ENCODE measurements at places on chromosomes 6 and 20. TPM values are rescaled to one million over a fixed set of nuclear protein-coding genes. Genes with fewer than 3 reads are reported as not detected.
A peak's percentile ranks its signal among the peaks of the same experiment; 100 is the strongest.

The NUS1 gene
- total RNA-seq = 30.7 TPM

The BMP5 gene
- total RNA-seq = not detected

The C20orf144 gene
- total RNA-seq = not detected

The LKAAEAR1 gene
- not detected for total RNA-seq

The MACROD2 gene
- total RNA-seq = 2.8 TPM

The TMEM30A gene
- 111 TPM for total RNA-seq

The LST1 gene
- total RNA-seq = 139 TPM

The TREML2 gene
- 7.4 TPM for total RNA-seq

- DNase-seq = no peak
- no peaks in the 10 kb centered on the region for H3K36me3 ChIP-seq
- H3K27ac ChIP-seq = no peak overlapping the region
- H3K4me3 ChIP-seq = no peak overlapping the region
- H3K4me1 ChIP-seq = no peaks in the 10 kb centered on the region
Observed at GRCh38 chr6:81799323-81799722, 46.8 kb upstream of the TENT5A start.

- peaks cover 41% of the 10 kb centered on the region for H3K27me3 ChIP-seq
- H3K4me3 ChIP-seq = no peak overlapping the region
- H3K4me1 ChIP-seq = peaks cover 69% of the 10 kb centered on the region
- H3K27ac ChIP-seq = peak overlapping the region; percentile 27
Observed at GRCh38 chr6:5089481-5090438, 4.6 kb downstream of the PPP1R3G start.

GRCh38 chr6:36626636-36627035 is 32.5 kb downstream of the SRSF3 start:
- no peak overlapping the region for H3K4me3 ChIP-seq
- DNase-seq = peak; percentile 36
- no peak overlapping the region for H3K27ac ChIP-seq
- no peaks in the 10 kb centered on the region for H3K36me3 ChIP-seq
- peaks cover 72% of the 10 kb centered on the region for H3K4me1 ChIP-seq

DNA sequence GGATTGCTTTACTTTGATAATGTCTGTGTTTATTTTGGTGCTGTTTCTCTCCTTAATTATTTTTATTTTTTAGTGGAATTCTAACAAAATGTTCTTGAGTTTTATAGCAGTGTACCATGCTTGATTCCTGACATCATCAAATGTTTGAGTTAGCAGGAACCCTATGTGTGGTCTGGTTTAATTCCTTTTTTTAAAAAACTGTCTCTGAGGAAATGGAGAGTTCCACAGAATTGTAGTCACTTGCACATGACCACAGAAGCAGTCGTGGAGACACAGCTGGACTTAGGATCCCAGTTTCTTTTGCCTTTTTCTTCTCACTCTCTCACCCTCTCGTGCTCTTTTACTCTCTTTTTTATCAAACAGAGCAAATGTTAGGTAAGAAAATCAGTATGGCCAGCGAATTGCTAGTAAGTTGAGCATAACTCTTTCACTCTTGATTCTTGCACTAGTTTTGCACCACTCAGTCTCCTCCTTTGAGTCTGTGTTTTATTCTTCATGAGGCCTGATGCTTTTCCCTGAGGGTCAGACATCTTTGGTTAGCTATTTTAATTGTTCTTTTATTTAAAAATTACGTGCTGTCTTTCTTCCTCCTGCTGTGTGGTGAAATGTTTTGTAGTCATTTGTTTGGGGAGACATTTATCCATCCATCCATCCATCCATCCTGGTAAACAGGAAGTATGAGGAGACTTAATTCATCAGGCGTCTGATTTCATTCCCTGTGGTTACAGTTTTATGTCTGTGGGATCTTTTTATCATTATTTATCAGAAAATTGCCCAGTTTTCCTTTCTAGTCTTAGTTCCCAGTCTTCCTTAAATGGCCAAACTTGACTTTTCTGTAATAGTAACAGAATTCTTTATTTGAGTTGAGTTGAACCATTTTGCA is 83.0 kb downstream of the SCAF8 start:
- peaks cover 19% of the 10 kb centered on the region for H3K4me1 ChIP-seq
- DNase-seq = no peak
- no peaks in the 10 kb centered on the region for H3K36me3 ChIP-seq
- H3K27me3 ChIP-seq = no peaks in the 10 kb centered on the region

GRCh38 chr20:53693262-53693871 is 99.7 kb upstream of the ZNF217 start:
- H3K4me1 ChIP-seq = peaks cover 3% of the 10 kb centered on the region
- H3K36me3 ChIP-seq = no peaks in the 10 kb centered on the region
- DNase-seq = peak; percentile 12
- no peak overlapping the region for H3K27ac ChIP-seq

GRCh38 chr6:12152023-12152970 is 137.9 kb upstream of the EDN1 start:
- H3K27ac ChIP-seq = no peak overlapping the region
- no peak overlapping the region for H3K4me3 ChIP-seq
- DNase-seq = no peak
- H3K36me3 ChIP-seq = no peaks in the 10 kb centered on the region

DNA sequence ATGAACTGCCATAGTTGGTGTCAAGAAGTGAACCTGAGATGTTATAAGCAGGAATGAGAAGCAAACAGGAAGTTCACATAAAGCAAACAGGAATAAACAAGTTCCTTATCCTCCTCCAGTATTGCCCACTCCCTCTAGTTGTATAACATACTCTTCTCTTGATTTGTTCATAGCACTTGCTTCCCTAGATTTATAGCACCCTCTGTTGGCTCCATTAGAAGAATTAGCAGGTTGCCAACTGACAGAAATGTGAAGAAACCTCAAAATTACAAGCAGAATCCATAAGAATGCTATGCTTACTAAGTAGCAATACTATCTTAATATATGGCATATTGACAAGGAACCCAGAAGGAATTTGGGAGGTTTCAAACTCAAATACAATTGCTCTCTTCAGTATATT is 195.4 kb downstream of the TBX18 start:
- no peak overlapping the region for H3K4me3 ChIP-seq
- no peak overlapping the region for H3K27ac ChIP-seq

GRCh38 chr6:109524129-109524528 is 41.1 kb upstream of the ZBTB24 start:
- no peak for DNase-seq
- H3K27me3 ChIP-seq = no peaks in the 10 kb centered on the region
- no peak overlapping the region for H3K4me3 ChIP-seq
- no peak overlapping the region for H3K27ac ChIP-seq
- H3K4me1 ChIP-seq = peaks cover 4% of the 10 kb centered on the region

GRCh38 chr6:26267083-26267589 is 97.9 kb upstream of the BTN3A2 start:
- no peak overlapping the region for H3K27ac ChIP-seq
- H3K4me1 ChIP-seq = peaks cover 7% of the 10 kb centered on the region
- H3K36me3 ChIP-seq = no peaks in the 10 kb centered on the region
- no peak overlapping the region for H3K4me3 ChIP-seq
- no peak for DNase-seq

DNA sequence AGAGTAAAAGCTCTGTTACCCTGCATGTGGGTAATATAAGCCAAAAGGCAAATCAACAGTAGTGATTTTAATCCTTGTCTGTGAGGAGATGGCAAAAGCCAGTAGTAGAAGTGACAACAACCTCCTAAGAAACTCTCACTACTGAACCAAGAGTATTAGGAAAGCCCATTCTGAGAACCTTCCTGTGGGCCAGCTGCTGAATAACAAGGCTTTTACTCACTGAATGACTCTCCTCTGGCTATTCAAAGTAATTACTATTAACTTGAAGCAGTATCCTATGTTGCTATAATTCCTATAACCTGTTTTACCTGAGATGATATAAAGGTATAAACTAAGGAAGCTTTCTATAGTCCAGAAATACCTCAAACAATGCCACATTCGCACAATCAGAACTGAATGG is 55.1 kb downstream of the CHD6 start:
- DNase-seq = no peak
- H3K27me3 ChIP-seq = no peaks in the 10 kb centered on the region
- H3K27ac ChIP-seq = no peak overlapping the region
- H3K36me3 ChIP-seq = peaks cover 6% of the 10 kb centered on the region
- peaks cover 42% of the 10 kb centered on the region for H3K4me1 ChIP-seq

GRCh38 chr20:64207641-64208590 is 43.7 kb downstream of the MYT1 start:
- no peak overlapping the region for H3K27ac ChIP-seq
- H3K36me3 ChIP-seq = no peaks in the 10 kb centered on the region
- no peak overlapping the region for H3K4me3 ChIP-seq
- no peak for DNase-seq

DNA sequence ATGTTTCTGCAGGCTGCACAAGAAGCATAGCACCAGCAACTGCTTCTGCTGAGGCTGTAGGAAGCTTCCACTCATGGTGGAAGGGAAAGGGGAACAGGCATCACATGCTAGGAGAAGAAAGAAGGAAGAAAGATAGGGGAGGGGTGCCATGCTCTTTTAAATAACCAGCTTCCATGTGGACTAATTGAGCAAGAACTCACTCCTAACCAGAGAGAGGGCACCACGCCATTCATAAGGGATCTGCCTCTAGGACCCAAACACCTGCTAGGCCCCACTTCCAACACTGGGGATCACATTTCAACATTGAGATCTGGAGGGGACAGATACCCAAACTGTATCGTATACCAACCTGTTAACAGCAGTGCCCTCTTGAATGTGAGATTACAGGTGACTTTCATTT is 46.9 kb upstream of the ARMC2 start:
- H3K4me1 ChIP-seq = peaks cover 55% of the 10 kb centered on the region
- H3K27ac ChIP-seq = no peak overlapping the region
- no peaks in the 10 kb centered on the region for H3K36me3 ChIP-seq
- no peak for DNase-seq
- H3K4me3 ChIP-seq = no peak overlapping the region
- no peaks in the 10 kb centered on the region for H3K27me3 ChIP-seq

GRCh38 chr6:168783720-168784119 is 342.7 kb downstream of the SMOC2 start:
- DNase-seq = no peak
- no peaks in the 10 kb centered on the region for H3K27me3 ChIP-seq
- no peaks in the 10 kb centered on the region for H3K4me1 ChIP-seq
- no peak overlapping the region for H3K4me3 ChIP-seq

- no peak for DNase-seq
- no peak overlapping the region for H3K27ac ChIP-seq
- peaks cover 10% of the 10 kb centered on the region for H3K36me3 ChIP-seq
- no peaks in the 10 kb centered on the region for H3K4me1 ChIP-seq
- H3K4me3 ChIP-seq = no peak overlapping the region
Observed at GRCh38 chr20:36261389-36262105, 25.3 kb downstream of the AAR2 start.

GRCh38 chr6:45498591-45498990 is 120.9 kb upstream of the SUPT3H start:
- DNase-seq = no peak
- no peak overlapping the region for H3K27ac ChIP-seq
- H3K36me3 ChIP-seq = no peaks in the 10 kb centered on the region
- H3K4me3 ChIP-seq = no peak overlapping the region

GRCh38 chr6:14871221-14871620 is 374.6 kb upstream of the JARID2 start:
- H3K36me3 ChIP-seq = no peaks in the 10 kb centered on the region
- H3K4me3 ChIP-seq = no peak overlapping the region
- no peak overlapping the region for H3K27ac ChIP-seq

DNA sequence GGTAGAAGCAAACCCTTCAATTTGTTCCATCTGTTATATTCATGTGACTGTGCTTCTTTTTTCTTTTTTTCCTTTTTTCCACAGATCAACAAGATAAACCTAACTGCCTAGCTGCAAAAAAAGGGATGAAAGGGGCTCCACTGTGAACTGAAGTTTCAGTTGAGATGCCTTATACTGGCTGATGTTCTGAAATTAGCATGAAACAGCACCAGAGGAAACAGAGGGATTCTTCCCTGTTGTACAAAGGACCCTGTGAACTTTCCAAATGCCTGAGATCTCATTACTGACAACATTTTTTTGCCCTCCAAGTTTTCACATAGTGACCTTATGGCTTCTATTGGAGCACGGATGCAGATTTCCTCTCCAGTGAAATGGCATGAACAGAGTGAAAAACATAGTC is 302.7 kb upstream of the TFAP2D start:
- H3K4me3 ChIP-seq = no peak overlapping the region
- no peak for DNase-seq
- H3K27me3 ChIP-seq = no peaks in the 10 kb centered on the region

DNA sequence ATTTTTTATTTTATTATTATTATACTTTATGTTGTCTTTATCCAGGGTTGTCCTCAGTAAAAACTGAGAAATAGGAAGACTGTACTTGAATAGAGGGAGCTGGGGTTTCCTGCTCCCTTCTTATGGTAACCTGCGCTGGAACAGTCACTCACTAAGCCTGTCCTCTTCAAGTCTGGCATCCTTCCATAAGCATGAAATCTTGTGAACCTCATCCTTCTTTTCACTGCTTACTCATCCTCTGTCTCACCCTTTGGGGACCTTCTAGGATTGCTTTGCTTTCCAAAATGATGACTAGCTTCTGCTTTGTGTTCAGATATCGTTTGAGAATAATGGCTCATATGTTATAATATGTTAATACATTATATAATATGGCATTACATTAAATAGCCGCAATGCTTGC is 90.6 kb downstream of the C6orf118 start:
- no peak overlapping the region for H3K27ac ChIP-seq
- no peaks in the 10 kb centered on the region for H3K4me1 ChIP-seq
- H3K36me3 ChIP-seq = no peaks in the 10 kb centered on the region

GRCh38 chr6:53654745-53655240 is 10.8 kb downstream of the KLHL31 start:
- DNase-seq = no peak
- no peak overlapping the region for H3K4me3 ChIP-seq
- no peaks in the 10 kb centered on the region for H3K27me3 ChIP-seq
- peaks cover 12% of the 10 kb centered on the region for H3K4me1 ChIP-seq
- no peaks in the 10 kb centered on the region for H3K36me3 ChIP-seq

DNA sequence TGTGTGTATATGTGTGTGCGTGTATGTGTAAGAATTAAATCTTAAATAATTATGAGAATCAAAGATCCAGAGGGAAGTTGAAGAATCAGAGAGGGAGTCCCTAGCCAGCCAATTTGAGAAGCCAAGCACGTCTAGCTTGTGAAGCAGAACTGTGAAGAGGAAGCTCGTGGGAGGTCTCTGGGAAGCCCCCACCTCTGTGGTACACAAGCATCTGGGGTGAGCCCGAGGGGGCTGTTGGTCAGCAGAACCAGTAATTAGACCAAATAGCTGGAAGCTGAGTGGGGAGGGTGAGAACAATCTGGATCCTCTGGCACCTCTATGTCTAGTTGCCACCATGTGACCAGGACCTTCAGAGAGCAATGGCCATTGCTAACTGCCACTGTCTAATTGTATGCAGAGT is 310.0 kb upstream of the PRND start:
- H3K27me3 ChIP-seq = no peaks in the 10 kb centered on the region
- H3K36me3 ChIP-seq = no peaks in the 10 kb centered on the region
- DNase-seq = no peak
- H3K4me1 ChIP-seq = no peaks in the 10 kb centered on the region
- no peak overlapping the region for H3K27ac ChIP-seq
- H3K4me3 ChIP-seq = no peak overlapping the region

- peaks cover 31% of the 10 kb centered on the region for H3K4me1 ChIP-seq
- H3K27ac ChIP-seq = no peak overlapping the region
- H3K36me3 ChIP-seq = no peaks in the 10 kb centered on the region
- DNase-seq = peak; percentile 91
- H3K27me3 ChIP-seq = peaks cover 28% of the 10 kb centered on the region
Observed at GRCh38 chr20:31861385-31862156, 8.8 kb downstream of the DUSP15 start.

GRCh38 chr6:107488174-107488874 is 1.6 kb upstream of the SOBP start:
- DNase-seq = no peak
- peaks cover 53% of the 10 kb centered on the region for H3K4me1 ChIP-seq
- H3K27ac ChIP-seq = peak overlapping the region; percentile 64
- peak overlapping the region; percentile 70 for H3K4me3 ChIP-seq
- H3K27me3 ChIP-seq = peaks cover 23% of the 10 kb centered on the region
- H3K36me3 ChIP-seq = no peaks in the 10 kb centered on the region

GRCh38 chr20:59473742-59474141 is 130.6 kb upstream of the PHACTR3 start:
- no peak overlapping the region for H3K4me3 ChIP-seq
- no peak for DNase-seq
- no peak overlapping the region for H3K27ac ChIP-seq
- H3K36me3 ChIP-seq = no peaks in the 10 kb centered on the region
